ENCODE measurements at places on chromosomes 11 and 22.

DNA sequence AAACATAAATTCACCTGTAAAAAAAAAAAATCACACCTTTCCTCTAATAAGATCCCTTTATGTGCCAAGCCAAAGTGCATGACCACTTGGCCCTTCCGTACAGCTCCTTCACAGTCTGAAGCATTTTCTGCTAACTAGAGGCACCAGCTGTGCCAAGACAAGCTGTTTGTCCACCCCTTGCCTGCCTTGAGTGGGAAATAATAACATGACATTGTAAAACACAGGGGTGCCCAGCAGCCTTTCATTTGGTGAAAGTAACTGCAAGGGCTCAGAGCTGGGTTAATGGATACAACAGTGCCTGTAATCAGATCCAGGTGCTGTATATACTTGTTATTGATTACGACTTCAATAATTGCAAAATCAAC, 59.2 kb downstream of the DDIAS start:
- DNase-seq = no peak

DNA sequence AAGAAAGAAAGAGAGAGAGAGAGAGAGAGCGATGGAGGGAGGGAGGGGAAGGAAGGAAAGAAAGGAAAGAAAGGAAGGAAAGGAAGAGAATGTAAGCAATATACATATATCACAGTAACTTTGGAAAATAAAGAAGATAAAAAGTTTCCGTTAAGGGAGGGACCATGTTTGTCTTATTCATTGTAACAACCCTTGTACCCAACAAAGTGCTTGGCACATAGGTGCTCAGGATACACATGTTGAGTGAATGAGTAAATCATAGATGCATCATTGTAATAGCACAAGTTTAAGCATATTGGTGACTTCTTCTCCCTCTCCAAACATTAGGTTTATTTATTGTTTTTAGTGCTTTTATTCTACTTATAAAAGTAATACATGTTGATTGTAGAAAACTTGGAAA, 39.7 kb upstream of the ZNRF3 start:
- DNase-seq = no peak

GRCh38 chr11:1947592-1948237, 583 bp downstream of the MRPL23 start:
- DNase-seq = no peak

DNA sequence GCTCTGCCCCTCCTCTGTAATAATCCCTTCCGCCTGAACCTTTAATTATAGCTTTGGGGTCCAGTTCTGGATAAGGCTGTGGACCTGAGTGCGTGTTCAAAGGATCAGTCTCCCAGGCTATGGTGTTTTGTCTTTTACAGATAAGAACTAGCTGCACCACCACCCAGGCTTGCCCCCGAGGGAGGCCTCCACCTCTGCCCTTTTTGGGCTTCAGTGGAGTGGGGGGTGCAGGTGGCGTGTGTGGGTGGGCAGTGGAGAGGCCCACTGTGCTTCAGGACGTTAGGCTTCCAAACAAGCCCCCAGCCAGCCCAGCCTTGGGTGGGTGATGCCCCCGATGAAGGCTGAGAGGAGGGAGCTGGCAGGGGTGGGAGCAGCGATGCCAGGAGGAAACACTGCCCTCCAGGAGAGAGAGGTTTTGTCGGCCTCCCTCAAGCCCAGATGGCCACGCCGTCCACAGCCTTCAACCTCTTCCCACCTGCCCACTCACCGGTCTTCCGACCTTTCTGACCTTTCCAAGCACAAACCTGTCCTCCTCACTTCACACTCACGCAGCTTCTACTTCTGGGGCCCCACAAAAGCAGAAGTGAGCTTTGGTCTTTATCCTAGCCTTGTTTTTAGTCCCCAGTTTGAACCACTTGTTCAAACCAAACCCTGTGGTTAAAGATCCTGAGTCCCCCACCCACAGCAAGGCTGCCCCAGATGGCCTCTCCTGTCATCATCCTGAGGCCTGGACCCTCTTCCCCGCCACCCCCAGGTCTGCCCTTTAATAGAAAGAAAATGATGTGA, 20.4 kb downstream of the PSMD13 start:
- DNase-seq = no peak

- DNase-seq = no peak
These were observed 52.0 kb upstream of the TSPAN18 start for GRCh38 chr11:44674809-44675208.

Measured in hypothalamus (tissue), 51 donors.